Subcutaneous adipose tissue (tissue), 4 donors: ENCODE measurements at places on chromosomes 6 and 20. TPM values are rescaled to one million over a fixed set of nuclear protein-coding genes. Genes with fewer than 3 reads are reported as not detected.

GSTA4 gene
- 30.5 TPM for total RNA-seq

PNPLA1 gene
- not detected for total RNA-seq

LST1 gene
- total RNA-seq, result 14.3 TPM

IL20RA gene
- total RNA-seq, result 0.38 TPM

SNRPB gene
- total RNA-seq, result 119 TPM

SNAP25 gene
- total RNA-seq, result 0.38 TPM

MLN gene
- not detected for total RNA-seq

HLA-DQB1 gene
- total RNA-seq, result 2.8 TPM

RHAG gene
- total RNA-seq, result not detected

TNF gene
- 0.82 TPM for total RNA-seq

CTCFL gene
- total RNA-seq, result not detected

C6orf141 gene
- 1.9 TPM for total RNA-seq

MTFR2 gene
- 5.1 TPM for total RNA-seq

EEF1A2 gene
- not detected for total RNA-seq

DEFB132 gene
- total RNA-seq, result 0.66 TPM

HLA-DQB2 gene
- not detected for total RNA-seq

CGA gene
- total RNA-seq, result not detected

ECT2L gene
- total RNA-seq, result not detected

RFX6 gene
- not detected for total RNA-seq

SLC22A7 gene
- total RNA-seq, result not detected

MPIG6B gene
- not detected for total RNA-seq

GMPR gene
- total RNA-seq, result 5.9 TPM

VSX1 gene
- not detected for total RNA-seq

TUBB2B gene
- total RNA-seq, result 2.2 TPM

GUCA1A gene
- total RNA-seq, result not detected

CENPW gene
- total RNA-seq, result not detected

VNN1 gene
- total RNA-seq, result 8.8 TPM

CD24 gene
- 0.51 TPM for total RNA-seq

UNC5CL gene
- 1.7 TPM for total RNA-seq

KCNQ2 gene
- total RNA-seq, result not detected

MMP24 gene
- total RNA-seq, result not detected

TRIM10 gene
- total RNA-seq, result not detected

SAPCD1 gene
- not detected for total RNA-seq

GSTA2 gene
- total RNA-seq, result not detected

HLA-E gene
- 1,087 TPM for total RNA-seq

SLC26A8 gene
- total RNA-seq, result 0.33 TPM

PRL gene
- not detected for total RNA-seq

DEFB129 gene
- not detected for total RNA-seq

PLN gene
- total RNA-seq, result 6.1 TPM

NOX3 gene
- not detected for total RNA-seq

TTBK1 gene
- not detected for total RNA-seq

EYA2 gene
- total RNA-seq, result 2.2 TPM

GNAS-AS1 gene
- not detected for total RNA-seq

STX11 gene
- total RNA-seq, result 45.4 TPM

CLPSL1 gene
- not detected for total RNA-seq

TDRD6 gene
- 0.98 TPM for total RNA-seq

TFAP2A gene
- not detected for total RNA-seq

AVP gene
- 4.6 TPM for total RNA-seq

DZANK1 gene
- 2.2 TPM for total RNA-seq

PRPH2 gene
- 0.34 TPM for total RNA-seq

FAM162B gene
- total RNA-seq, result 2.0 TPM

KHDC1L gene
- not detected for total RNA-seq

GABRR1 gene
- total RNA-seq, result not detected
